ENCODE measurements at places on chromosomes 7 and 10. TPM values are rescaled to one million over a fixed set of nuclear protein-coding genes. Genes with fewer than 3 reads are reported as not detected.

Gene MAGI2
- total RNA-seq, result 15.3 TPM

Gene GDF2
- not detected for total RNA-seq

Gene SFTPA1
- total RNA-seq, result 10,352 TPM

DNA sequence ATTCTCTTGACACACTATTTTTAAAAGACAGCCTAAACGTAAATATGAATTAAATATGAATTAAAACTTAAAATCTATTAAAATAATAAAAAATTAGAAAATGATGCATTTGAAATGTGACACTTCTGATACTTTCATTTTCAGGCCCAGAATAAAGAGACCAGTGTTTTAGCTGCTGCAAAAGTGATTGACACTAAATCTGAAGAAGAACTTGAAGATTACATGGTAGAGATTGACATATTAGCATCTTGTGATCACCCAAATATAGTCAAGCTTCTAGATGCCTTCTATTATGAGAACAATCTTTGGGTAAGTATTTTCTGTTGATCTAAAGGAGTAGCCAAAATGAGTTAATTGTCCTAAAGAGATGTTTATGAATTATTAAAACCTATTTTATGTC, 23.6 kb downstream of the SLK start:
- peaks cover 19% of the 10 kb centered on the region for H3K4me1 ChIP-seq
- peaks cover 28% of the 10 kb centered on the region for H3K36me3 ChIP-seq
- H3K27ac ChIP-seq, result no peak overlapping the region

- no peak overlapping the region for H3K27ac ChIP-seq
- H3K4me1 ChIP-seq, result peaks cover 5% of the 10 kb centered on the region
- H3K36me3 ChIP-seq, result no peaks in the 10 kb centered on the region
- no peaks in the 10 kb centered on the region for H3K27me3 ChIP-seq
- no peak for DNase-seq
- no peak overlapping the region for H3K4me3 ChIP-seq
Observed at GRCh38 chr10:34655286-34656170, 159.6 kb downstream of the PARD3 start.

- H3K27ac ChIP-seq, result no peak overlapping the region
- no peaks in the 10 kb centered on the region for H3K36me3 ChIP-seq
- DNase-seq, result no peak
Observed at GRCh38 chr7:105776986-105777910, 99.2 kb downstream of the ATXN7L1 start.

DNA sequence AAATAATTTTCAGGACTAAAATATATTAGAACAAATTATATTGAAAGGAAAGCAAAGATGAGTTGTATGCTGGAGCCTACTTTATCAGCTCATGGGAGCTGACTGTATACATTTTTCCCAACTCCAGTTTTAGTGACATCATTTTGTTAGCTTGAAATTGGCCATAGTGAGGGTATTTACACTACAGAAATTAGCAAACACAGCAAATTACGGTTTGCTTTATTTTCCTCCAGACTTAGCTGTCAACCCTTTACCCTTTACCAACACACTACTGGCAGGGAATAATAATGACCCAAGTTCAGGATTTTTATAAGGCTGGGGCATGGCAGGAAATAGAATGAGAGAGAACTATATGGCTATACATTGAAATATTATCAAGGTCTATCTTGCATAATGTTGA, 120.3 kb upstream of the PRSS1 start:
- H3K4me1 ChIP-seq, result no peaks in the 10 kb centered on the region
- H3K27me3 ChIP-seq, result peaks cover 19% of the 10 kb centered on the region
- no peak overlapping the region for H3K27ac ChIP-seq
- no peak overlapping the region for H3K4me3 ChIP-seq
- H3K36me3 ChIP-seq, result no peaks in the 10 kb centered on the region

DNA sequence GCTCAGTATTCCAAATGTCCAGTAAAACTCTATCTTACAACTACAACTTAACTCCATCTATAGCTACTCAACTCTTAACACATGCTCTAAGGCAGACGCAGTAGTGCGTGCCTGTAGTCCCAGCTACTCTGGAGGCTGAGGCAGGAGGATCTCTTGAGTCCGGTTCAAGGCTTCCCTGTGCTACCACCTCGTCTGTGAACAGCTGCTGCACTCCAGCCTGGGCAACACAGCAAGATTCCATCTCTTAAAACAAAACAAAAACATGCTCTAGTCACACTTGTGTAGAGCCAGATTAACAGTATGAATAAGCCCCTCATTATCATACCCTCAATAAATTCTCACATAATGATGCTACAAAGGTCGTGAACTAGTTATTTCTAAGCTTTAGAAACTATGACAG, 3.6 kb downstream of the BAZ1B start:
- H3K4me3 ChIP-seq, result peak overlapping the region; percentile 87
- peaks cover 56% of the 10 kb centered on the region for H3K4me1 ChIP-seq
- peaks cover 43% of the 10 kb centered on the region for H3K36me3 ChIP-seq
- no peaks in the 10 kb centered on the region for H3K27me3 ChIP-seq

- H3K36me3 ChIP-seq, result no peaks in the 10 kb centered on the region
- H3K27ac ChIP-seq, result peak overlapping the region; percentile 53
- H3K27me3 ChIP-seq, result peaks cover 9% of the 10 kb centered on the region
- peak overlapping the region; percentile 68 for H3K4me3 ChIP-seq
- peak; percentile 78 for DNase-seq
Observed at GRCh38 chr7:65251851-65252620, 121.6 kb upstream of the ZNF92 start.

- H3K4me3 ChIP-seq, result no peak overlapping the region
- H3K4me1 ChIP-seq, result no peaks in the 10 kb centered on the region
- no peak overlapping the region for H3K27ac ChIP-seq
- DNase-seq, result no peak
- peaks cover 18% of the 10 kb centered on the region for H3K36me3 ChIP-seq
Observed at GRCh38 chr10:20254497-20254896, 438.3 kb downstream of the PLXDC2 start.

DNA sequence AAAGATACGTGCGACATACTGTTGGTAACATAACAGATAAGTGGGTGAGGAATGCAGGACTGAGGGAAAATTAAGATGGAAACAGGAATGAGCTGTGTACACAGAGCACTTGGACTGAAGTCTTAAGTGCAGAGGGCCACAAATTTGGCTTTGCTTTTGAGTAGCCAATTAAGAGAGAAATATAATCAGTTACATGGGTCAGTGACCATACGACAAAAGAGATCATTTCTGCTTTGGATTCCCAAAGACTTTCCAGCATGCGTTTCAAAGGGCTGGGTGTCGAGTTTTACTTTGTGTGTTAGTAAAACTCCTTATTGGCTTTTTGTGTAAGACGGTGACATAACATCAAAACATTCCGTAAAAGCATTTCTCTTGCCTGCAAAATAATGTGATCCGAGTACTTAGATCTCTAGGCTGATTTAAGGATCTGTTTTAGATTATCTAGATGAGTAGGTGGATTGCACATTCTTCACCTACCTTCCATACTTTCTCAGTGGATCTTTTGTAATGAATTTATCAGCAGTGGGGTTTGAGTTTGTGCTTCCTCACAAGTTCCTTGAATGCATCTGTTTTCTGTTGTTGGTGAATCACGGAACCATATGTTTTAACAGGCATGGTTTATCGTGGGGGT, 7.5 kb downstream of the RABGEF1 start:
- H3K4me1 ChIP-seq, result peaks cover 9% of the 10 kb centered on the region
- no peak overlapping the region for H3K4me3 ChIP-seq

GRCh38 chr10:45374350-45375052, 485 bp downstream of the ALOX5 start:
- H3K4me1 ChIP-seq, result peaks cover 35% of the 10 kb centered on the region
- DNase-seq, result no peak
- peak overlapping the region; percentile 63 for H3K4me3 ChIP-seq
- H3K27ac ChIP-seq, result peak overlapping the region; percentile 84
- H3K27me3 ChIP-seq, result peaks cover 42% of the 10 kb centered on the region

All from lower lobe of right lung (tissue), 2 donors.